ENCODE measurements at places on chromosomes 5 and 9.

DNA sequence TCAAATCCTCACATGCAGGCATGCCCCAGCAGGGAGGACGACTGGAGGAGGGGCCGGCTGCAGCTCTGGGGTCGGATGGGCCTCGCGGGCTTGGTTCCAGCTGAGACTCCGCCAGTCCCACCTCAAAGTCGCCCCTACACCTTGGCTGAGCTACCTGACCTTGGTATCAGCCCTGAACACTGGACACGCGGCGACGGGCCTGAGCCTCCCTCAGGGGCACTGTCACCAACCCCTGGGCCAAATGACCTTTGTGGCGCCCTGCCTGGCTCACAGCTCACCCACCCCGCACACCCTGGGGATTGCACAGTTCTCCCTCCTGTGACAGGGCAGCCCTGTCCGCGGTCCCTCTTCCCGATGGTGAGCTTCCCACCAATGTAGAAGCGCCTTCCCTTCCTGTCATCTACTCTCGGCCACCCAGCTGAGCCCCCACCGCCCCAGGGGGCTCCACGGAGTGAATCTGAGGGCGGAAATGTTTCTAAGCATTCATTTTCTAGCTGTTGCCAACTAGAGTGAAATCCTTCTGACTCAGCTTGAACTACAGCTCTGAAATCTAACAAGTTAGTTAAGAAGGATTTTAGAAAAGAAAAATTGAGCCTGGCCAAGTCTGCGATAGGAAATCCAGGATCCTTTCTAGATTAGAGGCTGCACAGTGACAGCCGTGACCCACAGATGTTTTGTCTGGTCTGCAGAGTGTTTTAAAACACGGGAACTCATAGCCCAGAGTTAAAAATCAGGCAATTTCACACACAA, 138.9 kb upstream of the PHYKPL start:
- peak; percentile 7 for DNase-seq

DNA sequence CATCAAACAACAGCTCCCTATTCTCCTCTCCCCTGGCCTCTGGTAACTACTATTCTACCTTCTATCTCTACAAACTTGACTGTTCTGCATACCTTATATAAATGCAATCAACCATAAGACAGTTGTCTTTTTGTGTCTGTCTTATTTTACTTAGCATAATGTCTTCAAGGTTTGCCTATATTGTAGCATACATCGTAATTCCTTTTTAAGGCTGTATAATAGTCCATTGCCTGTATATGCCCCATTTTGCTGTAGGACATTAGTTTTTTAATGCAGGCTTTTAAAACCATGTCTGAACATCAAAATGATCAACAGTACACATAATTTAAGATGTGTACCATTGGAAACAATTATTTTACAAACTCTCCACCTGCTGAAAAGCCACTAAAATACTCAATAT, 12.4 kb downstream of the ANKH start:
- no peak for DNase-seq

- no peak for DNase-seq
Observed at GRCh38 chr5:36751886-36752285, 124.7 kb upstream of the NIPBL start.

GRCh38 chr9:15578714-15579113, 25.9 kb downstream of the CCDC171 start:
- DNase-seq: peak; percentile 31

DNA sequence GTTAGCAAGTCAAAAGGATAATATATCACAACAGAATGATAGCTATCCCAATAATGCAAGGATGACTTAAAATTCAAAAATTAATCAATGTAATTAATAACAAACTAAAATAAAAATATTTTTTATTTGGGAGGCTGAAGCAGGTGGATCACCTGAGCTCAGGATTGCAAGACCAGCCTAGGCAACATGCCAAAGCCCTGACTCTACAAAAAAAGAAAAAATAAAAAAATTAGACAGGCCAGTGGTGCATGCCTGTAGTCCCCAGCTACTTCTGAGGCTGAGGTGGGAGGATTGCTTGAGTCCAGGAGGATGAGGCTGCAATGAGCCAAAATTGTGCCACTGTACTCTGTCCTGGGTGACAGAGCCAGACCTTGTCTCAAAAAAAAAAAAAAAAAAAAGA, 399.3 kb downstream of the ADGRV1 start:
- DNase-seq: no peak

- DNase-seq: no peak
Observed at GRCh38 chr9:3398232-3398648, 127.6 kb downstream of the RFX3 start.

DNA sequence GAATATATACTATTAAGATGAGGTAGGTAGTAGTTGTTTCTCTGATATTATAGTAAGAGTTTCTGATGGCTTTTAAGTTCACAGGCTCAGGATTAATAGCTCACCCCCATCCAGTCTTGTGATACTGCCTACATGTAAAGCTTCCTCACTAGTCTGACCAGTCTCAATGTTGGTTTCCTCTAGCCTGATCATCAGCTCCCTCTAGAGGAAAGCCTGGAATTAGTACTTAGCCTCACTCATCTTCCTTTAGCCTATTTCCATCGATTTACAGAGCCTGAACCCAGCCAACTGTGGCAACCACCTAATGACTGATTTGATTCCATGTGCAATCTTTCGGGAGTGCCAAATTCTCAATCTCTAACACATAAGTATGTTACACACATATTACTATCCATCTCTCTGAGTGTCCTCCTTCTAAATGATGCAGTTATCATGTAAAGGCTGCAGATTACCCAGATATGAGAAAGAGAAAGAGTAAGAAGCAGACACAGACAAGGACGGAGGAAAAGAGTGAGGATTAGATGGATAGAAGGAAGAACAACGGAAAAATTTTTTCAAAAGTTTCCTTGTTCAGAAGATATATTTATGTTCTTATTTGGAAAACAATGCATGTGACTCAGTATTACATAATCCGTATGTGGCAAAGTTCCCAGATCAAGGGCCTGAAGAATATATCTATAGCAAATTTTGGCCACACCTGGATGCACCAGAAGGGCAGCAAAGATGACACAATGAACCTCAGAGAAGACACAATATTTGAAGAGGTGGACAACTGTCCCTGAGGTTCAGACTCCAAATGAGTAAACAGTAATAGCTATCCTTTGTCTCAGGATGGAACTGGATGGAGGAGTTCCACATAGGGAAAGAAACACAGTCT, 333.7 kb downstream of the ELAVL2 start:
- DNase-seq: peak; percentile 37
